ENCODE measurements at places on chromosomes 5 and 9.
A peak's percentile ranks its signal among the peaks of the same experiment; 100 is the strongest.

DNA sequence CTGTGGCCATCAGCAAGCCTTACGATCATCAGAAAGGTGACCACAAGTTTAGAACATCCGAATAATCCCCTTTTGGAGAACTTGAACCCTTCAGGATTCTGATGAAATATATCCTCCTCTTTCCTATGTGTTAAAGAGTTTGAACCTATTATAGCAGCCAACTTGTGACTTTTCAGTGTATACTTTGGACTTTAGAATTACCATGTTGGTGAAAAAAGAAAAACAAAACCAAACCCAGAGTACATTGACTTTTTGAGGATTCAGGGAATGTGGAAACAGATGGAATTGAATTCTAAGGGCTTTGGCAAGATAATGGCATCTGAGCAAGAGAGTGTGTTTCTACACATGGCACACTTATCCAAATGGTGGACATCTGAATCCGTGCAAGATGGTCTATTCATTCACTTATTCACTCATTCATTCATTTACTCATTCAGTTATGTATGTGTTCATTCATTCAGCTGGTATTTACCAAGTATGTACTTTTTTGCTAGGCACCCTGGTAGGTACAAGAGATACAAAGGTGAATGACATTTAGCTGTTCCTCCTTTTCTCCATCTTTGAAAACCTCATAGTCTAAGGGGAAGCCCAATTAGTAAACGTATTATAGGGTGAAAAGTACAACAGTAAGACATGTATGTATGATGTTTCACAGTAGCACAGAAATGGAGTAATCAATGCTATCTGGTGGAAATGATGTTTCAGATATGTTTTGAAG, 91.8 kb downstream of the PRDM6 start:
- DNase-seq = no peak

DNA sequence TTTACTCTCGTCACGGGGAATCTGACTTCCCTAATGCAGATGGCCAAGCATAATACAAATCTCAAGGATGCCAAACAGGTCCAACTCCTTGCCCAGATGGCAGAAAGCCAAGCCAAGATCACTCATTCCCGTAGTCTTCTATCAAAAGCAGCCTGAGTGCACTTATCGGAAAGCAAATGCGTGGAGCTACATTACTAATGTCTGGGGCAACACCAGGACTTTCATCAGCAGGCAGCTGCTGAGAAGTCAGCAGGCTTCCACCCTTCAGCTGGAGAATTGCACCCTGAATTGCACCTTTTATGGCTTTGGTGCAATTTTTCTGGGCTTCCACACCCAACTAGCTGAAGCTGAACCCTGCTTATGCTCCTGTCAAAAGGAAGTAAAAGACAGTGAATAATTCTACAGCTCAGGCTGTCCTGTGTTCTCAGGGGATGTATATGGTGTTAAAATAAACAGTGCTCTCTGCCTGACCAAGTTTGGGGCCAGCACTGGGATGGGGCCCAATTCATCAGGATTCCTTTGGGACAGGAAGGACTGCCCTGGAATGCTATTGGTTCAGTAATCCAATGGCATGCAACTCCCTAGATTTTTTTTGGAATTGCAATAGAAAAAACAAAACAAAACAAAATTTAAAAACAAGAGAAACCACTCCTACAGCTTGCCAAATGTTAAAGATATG, 92.6 kb downstream of the DPYSL3 start:
- DNase-seq = peak; percentile 81

DNA sequence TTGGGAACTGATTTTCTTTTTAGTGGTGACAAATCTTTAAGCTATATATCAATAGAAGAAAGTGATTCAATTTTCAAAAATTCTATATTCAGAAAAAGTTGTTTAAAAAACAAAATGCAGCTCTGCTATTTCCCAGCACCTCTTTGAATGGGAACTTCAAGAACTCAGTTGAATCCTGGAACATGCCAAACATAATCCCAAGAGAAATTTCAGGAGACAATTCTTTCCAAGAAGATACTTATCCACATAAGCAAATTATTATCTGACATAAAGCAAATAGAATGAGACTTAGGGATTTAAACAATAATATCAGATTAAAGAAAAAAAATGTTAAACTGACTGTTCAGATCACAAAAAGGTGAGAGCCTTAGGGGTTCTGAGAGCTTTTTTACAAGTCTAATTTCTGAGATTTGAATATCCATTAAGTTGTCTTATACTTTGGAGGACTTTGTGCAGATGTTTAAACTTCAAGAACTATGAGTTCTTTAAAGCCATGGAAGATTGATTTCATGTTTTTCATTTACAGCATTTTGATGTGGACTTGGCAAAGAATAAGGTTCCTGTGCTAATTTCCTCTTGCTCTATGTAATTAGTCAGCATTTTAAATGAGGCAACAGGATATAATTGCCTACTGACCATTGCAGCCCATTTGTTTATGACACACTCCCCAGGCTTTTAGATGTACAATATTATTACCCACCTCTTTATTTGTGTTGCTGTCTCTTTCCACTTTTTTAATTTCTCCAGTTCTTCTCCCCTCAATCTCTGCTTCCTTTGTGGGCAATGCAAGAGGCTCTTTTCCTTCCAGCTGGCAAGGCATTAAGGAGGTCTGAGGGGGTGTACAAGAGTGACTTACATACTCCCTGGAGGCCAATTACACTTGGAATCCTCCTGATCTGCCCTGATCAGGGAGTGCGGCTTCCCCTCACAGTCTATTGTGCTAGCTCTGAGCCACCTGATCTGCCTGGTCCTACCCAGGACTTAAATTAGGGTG, 419.1 kb downstream of the NR2F1-AS1 start:
- peak; percentile 74 for DNase-seq

DNA sequence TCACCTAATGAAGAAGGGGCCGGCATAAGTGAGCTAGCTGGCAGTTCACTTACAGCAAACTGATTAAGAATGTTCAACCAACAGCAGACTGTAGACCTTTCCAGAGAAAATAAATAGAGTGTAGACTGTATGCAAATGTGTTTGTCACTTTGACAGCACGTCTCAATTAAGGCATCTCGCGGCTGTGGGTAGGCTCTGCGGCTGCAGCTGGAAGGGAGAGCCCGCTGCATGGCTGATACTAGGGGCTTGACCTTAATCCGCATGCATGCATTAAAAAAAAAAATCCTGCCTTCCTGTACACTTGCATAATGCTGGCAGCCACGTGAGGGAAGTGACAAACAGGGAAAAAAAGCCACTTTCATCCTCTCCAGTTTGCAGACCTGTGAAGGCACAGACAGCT, 82.3 kb downstream of the CRB2 start:
- DNase-seq = no peak

- DNase-seq = no peak
These were observed 2.2 kb upstream of the RGS3 start for GRCh38 chr9:113461285-113461684.

- no peak for DNase-seq
These were observed 54.4 kb downstream of the MRPL36 start for GRCh38 chr5:1745123-1745795.

All from cardiac fibroblast (primary cell).